CD4-positive, alpha-beta T cell (primary cell): ENCODE measurements at places on chromosomes 5 and 9.

DNA sequence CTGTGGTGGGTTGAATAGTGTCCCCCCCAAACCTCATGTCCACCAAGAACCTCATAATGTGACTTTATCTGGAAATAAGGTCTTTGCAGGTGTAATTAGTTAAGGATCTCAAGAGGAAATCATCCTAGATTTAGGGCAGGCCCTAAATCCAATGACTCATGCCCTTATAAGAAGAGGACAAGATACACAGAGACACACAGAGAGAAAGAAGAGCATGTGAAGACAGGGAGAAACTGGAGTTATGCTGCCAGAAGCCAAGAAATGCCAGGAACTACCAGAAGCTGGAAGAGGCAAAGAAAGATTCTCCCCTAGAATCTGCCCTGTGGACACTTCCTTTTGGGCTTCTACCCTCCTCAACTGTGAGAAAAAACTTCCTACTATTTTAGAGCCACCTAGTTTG is 8.8 kb downstream of the FAM13B start:
- no peaks in the 10 kb centered on the region for H3K27me3 ChIP-seq
- no peak overlapping the region for H3K4me3 ChIP-seq
- H3K4me1 ChIP-seq = peaks cover 37% of the 10 kb centered on the region

- no peaks in the 10 kb centered on the region for H3K4me1 ChIP-seq
- no peak overlapping the region for H3K27ac ChIP-seq
- no peaks in the 10 kb centered on the region for H3K27me3 ChIP-seq
- H3K36me3 ChIP-seq = peaks cover 60% of the 10 kb centered on the region
- no peak overlapping the region for H3K4me3 ChIP-seq
Observed at GRCh38 chr5:81080809-81081460, 120.8 kb downstream of the RASGRF2 start.

DNA sequence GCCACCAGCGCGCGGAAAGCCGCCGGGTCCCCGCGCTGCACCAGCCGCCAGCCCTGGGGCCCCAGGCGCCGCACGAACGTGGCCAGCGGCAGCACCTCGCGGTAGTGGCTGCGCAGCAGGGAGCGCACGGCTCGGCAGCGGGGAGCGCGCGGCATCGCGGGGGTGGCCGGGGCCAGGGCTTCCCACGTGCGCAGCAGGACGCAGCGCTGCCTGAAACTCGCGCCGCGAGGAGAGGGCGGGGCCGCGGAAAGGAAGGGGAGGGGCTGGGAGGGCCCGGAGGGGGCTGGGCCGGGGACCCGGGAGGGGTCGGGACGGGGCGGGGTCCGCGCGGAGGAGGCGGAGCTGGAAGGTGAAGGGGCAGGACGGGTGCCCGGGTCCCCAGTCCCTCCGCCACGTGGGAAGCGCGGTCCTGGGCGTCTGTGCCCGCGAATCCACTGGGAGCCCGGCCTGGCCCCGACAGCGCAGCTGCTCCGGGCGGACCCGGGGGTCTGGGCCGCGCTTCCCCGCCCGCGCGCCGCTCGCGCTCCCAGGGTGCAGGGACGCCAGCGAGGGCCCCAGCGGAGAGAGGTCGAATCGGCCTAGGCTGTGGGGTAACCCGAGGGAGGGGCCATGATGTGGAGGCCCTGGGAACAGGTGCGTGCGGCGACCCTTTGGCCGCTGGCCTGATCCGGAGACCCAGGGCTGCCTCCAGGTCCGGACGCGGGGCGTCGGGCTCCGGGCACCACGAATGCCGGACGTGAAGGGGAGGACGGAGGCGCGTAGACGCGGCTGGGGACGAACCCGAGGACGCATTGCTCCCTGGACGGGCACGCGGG is at the start of gene TERT:
TERT (minus strand) TSS at position 234 of the 815 bp plus-strand sequence; CDS start at position 155, 79 bp downstream.
- H3K36me3 ChIP-seq = no peaks in the 10 kb centered on the region
- no peak within 1 kb of the TSS for H3K27ac ChIP-seq
- no peaks in the 10 kb centered on the region for H3K27me3 ChIP-seq
- peak; percentile 69 for DNase-seq
- peak within 1 kb of the TSS; percentile 34 for H3K4me3 ChIP-seq

GRCh38 chr5:54990841-54991258 is 5.5 kb upstream of the ESM1 start:
- H3K27ac ChIP-seq = no peak overlapping the region
- peaks cover 25% of the 10 kb centered on the region for H3K4me1 ChIP-seq

DNA sequence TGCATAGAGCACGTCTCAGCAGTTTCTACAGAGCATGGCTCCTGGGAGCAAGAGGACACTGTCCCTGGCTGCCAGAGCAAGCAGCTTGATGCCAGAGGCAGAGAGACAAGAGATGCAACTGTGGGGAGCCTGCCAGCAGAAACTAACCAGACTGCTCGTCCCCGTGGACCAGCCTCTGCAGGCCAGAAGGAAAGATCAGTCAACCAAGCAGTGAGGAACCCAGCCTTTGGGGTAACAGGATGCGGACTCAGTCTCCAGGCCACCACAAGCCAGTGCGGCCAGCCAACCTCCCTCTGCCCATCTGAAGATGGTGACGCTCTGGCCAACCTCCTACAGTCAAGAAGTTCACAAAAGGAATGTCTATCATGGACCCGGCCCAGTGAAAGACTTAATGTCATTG is 3.7 kb downstream of the SURF4 start:
- H3K27me3 ChIP-seq = no peaks in the 10 kb centered on the region
- peak overlapping the region; percentile 40 for H3K4me3 ChIP-seq
- peaks cover 34% of the 10 kb centered on the region for H3K36me3 ChIP-seq
- H3K4me1 ChIP-seq = peaks cover 92% of the 10 kb centered on the region
- H3K27ac ChIP-seq = peak overlapping the region; percentile 79

DNA sequence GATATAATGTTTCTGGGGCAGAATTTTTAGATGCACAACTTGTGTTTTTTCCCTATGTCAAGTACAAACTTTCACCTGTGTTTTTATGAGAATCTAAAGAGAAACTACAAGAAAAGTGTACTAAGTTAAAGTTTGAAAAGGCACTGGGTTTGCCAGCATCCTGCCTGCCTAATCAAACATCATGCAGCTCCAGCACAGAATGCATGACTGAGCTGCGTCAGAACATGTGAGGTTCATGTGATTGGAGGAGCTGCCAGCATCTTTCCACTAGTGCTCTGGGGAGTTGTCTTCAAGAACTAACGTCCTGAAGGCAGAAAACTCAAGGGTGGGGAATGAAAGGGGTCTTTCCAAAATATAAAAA is 46.1 kb upstream of the RIC1 start:
- H3K4me1 ChIP-seq = peaks cover 32% of the 10 kb centered on the region
- H3K4me3 ChIP-seq = no peak overlapping the region
- no peaks in the 10 kb centered on the region for H3K36me3 ChIP-seq
- peak; percentile 10 for DNase-seq

- H3K27ac ChIP-seq = no peak overlapping the region
- no peak for DNase-seq
- no peaks in the 10 kb centered on the region for H3K27me3 ChIP-seq
Observed at GRCh38 chr5:102666164-102666946, 88.8 kb upstream of the PAM start.

- no peaks in the 10 kb centered on the region for H3K27me3 ChIP-seq
- H3K36me3 ChIP-seq = no peaks in the 10 kb centered on the region
- no peaks in the 10 kb centered on the region for H3K4me1 ChIP-seq
- no peak overlapping the region for H3K27ac ChIP-seq
Observed at GRCh38 chr9:131382850-131383729, 10.8 kb upstream of the PRRC2B start.

DNA sequence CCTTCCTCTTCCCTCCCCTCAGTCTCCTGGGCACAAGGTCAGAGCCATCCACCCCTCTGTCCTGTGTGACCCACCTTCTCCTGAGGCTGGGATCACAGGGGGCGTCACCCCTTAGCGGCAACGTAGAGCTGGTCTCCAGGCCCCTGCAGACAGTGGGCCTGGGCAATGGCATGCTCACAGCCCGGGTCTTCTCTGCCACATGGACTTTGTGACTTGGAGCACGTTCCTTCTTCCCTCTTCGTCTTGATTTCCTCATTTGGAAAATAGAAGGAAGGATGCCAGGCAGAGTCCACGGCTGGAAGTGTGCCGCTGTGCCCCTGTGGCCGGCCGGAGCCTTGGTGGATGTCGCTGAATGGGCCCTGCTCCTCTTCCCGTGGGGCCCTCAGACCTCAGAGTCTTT is 10.0 kb downstream of the RXRA start:
- H3K27me3 ChIP-seq = no peaks in the 10 kb centered on the region
- DNase-seq = no peak
- no peak overlapping the region for H3K27ac ChIP-seq
- H3K4me1 ChIP-seq = peaks cover 4% of the 10 kb centered on the region
- no peak overlapping the region for H3K4me3 ChIP-seq
- no peaks in the 10 kb centered on the region for H3K36me3 ChIP-seq

- no peaks in the 10 kb centered on the region for H3K27me3 ChIP-seq
- H3K27ac ChIP-seq = no peak overlapping the region
- no peak for DNase-seq
Observed at GRCh38 chr5:51214746-51215145, 168.5 kb upstream of the ISL1 start.

GRCh38 chr5:66933066-66933465 is 263.5 kb downstream of the CD180 start:
- no peak overlapping the region for H3K4me3 ChIP-seq
- no peak overlapping the region for H3K27ac ChIP-seq
- no peaks in the 10 kb centered on the region for H3K4me1 ChIP-seq
- no peaks in the 10 kb centered on the region for H3K36me3 ChIP-seq

GRCh38 chr9:123761905-123762605 is 167.9 kb downstream of the DENND1A start:
- no peaks in the 10 kb centered on the region for H3K4me1 ChIP-seq
- no peaks in the 10 kb centered on the region for H3K27me3 ChIP-seq
- no peak overlapping the region for H3K4me3 ChIP-seq
- no peak overlapping the region for H3K27ac ChIP-seq

GRCh38 chr5:16547200-16547842 is 69.5 kb downstream of the RETREG1 start:
- no peak overlapping the region for H3K4me3 ChIP-seq
- H3K27me3 ChIP-seq = no peaks in the 10 kb centered on the region
- no peak for DNase-seq
- no peak overlapping the region for H3K27ac ChIP-seq
- peaks cover 10% of the 10 kb centered on the region for H3K4me1 ChIP-seq

- no peak overlapping the region for H3K4me3 ChIP-seq
- no peaks in the 10 kb centered on the region for H3K36me3 ChIP-seq
- H3K27me3 ChIP-seq = no peaks in the 10 kb centered on the region
Observed at GRCh38 chr9:88312045-88312444, 76.2 kb upstream of the SPIN1 start.

GRCh38 chr9:128081056-128081455 is 13.0 kb downstream of the SLC25A25 start:
- DNase-seq = no peak
- H3K4me1 ChIP-seq = peaks cover 47% of the 10 kb centered on the region
- peaks cover 19% of the 10 kb centered on the region for H3K36me3 ChIP-seq
- no peak overlapping the region for H3K4me3 ChIP-seq
- no peak overlapping the region for H3K27ac ChIP-seq
- H3K27me3 ChIP-seq = no peaks in the 10 kb centered on the region

GRCh38 chr9:19026375-19026774 is 6.6 kb downstream of the SAXO1 start:
- peaks cover 6% of the 10 kb centered on the region for H3K27me3 ChIP-seq
- no peak overlapping the region for H3K4me3 ChIP-seq
- H3K4me1 ChIP-seq = no peaks in the 10 kb centered on the region
- DNase-seq = no peak
- H3K36me3 ChIP-seq = no peaks in the 10 kb centered on the region
- H3K27ac ChIP-seq = no peak overlapping the region

- no peak for DNase-seq
- H3K36me3 ChIP-seq = no peaks in the 10 kb centered on the region
- no peak overlapping the region for H3K27ac ChIP-seq
- H3K4me1 ChIP-seq = no peaks in the 10 kb centered on the region
- no peak overlapping the region for H3K4me3 ChIP-seq
Observed at GRCh38 chr9:28073270-28073669, 500.0 kb upstream of the C9orf72 start.

- H3K36me3 ChIP-seq = no peaks in the 10 kb centered on the region
- no peak overlapping the region for H3K4me3 ChIP-seq
- DNase-seq = no peak
Observed at GRCh38 chr5:59133764-59134261, 550.9 kb downstream of the RAB3C start.

DNA sequence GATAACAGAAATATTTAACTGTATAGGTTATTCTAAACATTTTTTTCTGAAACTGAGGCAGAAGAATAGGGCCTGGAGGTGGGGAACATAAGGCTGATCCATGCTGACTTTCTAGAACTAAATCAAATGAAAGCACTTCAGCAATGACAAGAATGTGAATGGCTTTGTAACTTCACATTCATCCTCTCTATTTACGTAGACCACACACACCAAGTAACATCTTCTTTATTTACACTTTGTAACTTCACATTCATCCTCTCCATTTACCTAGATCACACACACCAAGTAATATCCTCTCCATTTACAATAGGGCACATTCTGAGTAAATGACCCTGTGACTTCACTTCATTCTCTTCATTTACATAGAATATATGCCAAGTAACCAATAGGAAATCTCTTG is 251.8 kb upstream of the CDH9 start:
- H3K4me1 ChIP-seq = no peaks in the 10 kb centered on the region
- no peak for DNase-seq
- H3K4me3 ChIP-seq = no peak overlapping the region
- H3K36me3 ChIP-seq = no peaks in the 10 kb centered on the region
- H3K27me3 ChIP-seq = no peaks in the 10 kb centered on the region
- no peak overlapping the region for H3K27ac ChIP-seq

- H3K4me3 ChIP-seq = no peak overlapping the region
- DNase-seq = no peak
- H3K36me3 ChIP-seq = no peaks in the 10 kb centered on the region
- no peak overlapping the region for H3K27ac ChIP-seq
- no peaks in the 10 kb centered on the region for H3K27me3 ChIP-seq
Observed at GRCh38 chr9:107588393-107588792, 98.8 kb upstream of the KLF4 start.

- no peak overlapping the region for H3K27ac ChIP-seq
- no peaks in the 10 kb centered on the region for H3K36me3 ChIP-seq
- H3K4me1 ChIP-seq = peaks cover 3% of the 10 kb centered on the region
- H3K4me3 ChIP-seq = no peak overlapping the region
- H3K27me3 ChIP-seq = no peaks in the 10 kb centered on the region
- DNase-seq = no peak
Observed at GRCh38 chr5:151825445-151825844, 53.7 kb downstream of the G3BP1 start.

- no peaks in the 10 kb centered on the region for H3K4me1 ChIP-seq
- H3K4me3 ChIP-seq = no peak overlapping the region
- no peaks in the 10 kb centered on the region for H3K36me3 ChIP-seq
- no peak overlapping the region for H3K27ac ChIP-seq
Observed at GRCh38 chr5:73286896-73287295, 113.9 kb downstream of the TMEM174 start.

GRCh38 chr5:125587631-125588030 is 835.6 kb upstream of the GRAMD2B start:
- no peaks in the 10 kb centered on the region for H3K36me3 ChIP-seq
- H3K4me1 ChIP-seq = no peaks in the 10 kb centered on the region
- no peak for DNase-seq
- no peak overlapping the region for H3K4me3 ChIP-seq
- H3K27ac ChIP-seq = no peak overlapping the region
- H3K27me3 ChIP-seq = no peaks in the 10 kb centered on the region

- no peaks in the 10 kb centered on the region for H3K27me3 ChIP-seq
- H3K4me3 ChIP-seq = no peak overlapping the region
- no peaks in the 10 kb centered on the region for H3K4me1 ChIP-seq
- no peaks in the 10 kb centered on the region for H3K36me3 ChIP-seq
- H3K27ac ChIP-seq = no peak overlapping the region
Observed at GRCh38 chr9:98916660-98917059, 27.0 kb upstream of the COL15A1 start.
